ENCODE measurements at places on chromosomes 13 and 19.

DNA sequence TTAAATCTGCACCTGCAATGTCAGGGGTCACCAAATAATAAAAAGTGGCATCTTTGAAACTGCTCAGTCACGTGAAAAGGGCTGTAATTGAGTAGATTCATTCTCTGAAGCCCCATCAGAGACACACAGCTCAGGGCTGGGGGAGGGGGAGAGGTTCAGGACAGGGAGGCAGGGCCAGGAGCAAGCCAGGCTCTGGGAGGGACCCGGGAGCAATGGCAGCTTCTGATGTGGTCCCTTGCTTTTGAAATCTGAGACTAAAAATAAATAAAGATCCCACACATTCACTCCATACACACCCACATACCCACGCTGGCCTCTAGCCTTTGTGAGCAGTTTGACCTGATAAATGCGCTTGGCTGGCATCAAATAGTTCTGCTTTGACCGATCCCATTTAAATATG lies 32.8 kb downstream of the GSX1 start:
- no peak for DNase-seq

- DNase-seq = no peak
These were observed 13.3 kb upstream of the CACNG6 start for GRCh38 chr19:53977991-53978731.

DNA sequence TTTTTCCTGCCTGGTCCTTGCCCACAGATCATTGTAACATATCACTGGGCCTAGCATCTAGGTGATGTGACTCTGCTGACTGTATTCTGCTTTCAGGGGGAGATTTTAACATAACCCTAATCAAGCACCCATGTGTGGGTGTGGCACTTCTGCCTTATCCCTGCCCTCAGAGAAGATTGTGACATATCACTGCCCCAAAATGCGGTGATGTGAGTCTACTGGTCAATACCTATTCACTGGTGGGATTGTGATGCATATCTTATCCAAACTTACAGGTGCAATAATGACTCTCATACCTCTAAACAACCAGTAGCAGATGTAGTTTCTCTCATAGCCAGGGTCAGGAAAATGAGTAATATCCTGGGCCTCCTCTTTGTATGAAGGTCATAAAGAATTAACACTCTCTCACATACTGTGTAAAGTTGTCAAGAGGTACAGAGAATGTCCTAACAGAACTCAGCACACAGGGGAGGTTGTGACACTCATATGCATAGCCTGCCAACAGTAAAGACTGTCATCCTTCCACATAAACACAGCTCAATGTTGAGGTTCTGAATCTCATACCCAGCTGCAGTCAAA lies 12.1 kb upstream of the ZNF681 start:
- DNase-seq = no peak

- DNase-seq = no peak
These were observed 23.8 kb downstream of the GJA3 start for GRCh38 chr13:20136781-20137703.

DNA sequence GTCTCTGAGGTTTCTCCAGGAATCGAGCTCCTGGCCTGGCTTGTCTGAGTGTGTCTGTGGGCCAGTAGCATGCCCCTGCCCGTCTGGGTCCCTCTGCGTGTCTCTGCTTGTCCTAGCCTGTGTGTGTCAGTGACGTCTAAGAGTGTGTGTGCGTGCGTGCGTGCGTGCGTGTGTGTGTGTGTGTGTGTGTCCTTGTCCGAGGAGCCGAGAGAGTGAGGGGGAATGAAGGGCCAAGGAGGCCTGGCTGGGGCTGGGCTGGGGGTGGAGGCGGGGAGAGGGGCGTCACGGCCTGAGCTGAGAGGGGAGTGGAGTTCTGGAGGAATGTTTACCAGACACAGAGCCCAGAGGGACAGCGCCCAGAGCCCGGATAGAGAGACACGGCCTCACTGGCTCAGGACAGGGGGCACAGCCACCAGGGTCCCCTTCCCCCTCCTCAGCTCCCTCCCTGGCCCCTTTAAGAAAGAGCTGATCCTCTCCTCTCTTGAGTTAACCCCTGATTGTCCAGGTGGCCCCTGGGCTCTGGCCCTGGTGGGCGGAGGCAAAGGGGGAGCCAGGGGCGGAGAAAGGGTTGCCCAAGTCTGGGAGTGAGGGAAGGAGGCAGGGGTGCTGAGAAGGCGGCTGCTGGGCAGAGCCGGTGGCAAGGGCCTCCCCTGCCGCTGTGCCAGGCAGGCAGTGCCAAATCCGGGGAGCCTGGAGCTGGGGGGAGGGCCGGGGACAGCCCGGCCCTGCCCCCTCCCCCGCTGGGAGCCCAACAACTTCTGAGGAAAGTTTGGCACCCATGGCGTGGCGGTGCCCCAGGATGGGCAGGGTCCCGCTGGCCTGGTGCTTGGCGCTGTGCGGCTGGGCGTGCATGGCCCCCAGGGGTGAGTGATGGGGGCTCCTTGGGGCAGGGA lies at the start of gene AXL:
Gene AXL (plus strand): TSS at position 609 of the 893 bp plus-strand sequence. CDS start 170 bp downstream, at position 779.
- peak; percentile 75 for DNase-seq

- DNase-seq = peak; percentile 64
These were observed 159.5 kb downstream of the KDM4B start for GRCh38 chr19:5128251-5128935.

DNA sequence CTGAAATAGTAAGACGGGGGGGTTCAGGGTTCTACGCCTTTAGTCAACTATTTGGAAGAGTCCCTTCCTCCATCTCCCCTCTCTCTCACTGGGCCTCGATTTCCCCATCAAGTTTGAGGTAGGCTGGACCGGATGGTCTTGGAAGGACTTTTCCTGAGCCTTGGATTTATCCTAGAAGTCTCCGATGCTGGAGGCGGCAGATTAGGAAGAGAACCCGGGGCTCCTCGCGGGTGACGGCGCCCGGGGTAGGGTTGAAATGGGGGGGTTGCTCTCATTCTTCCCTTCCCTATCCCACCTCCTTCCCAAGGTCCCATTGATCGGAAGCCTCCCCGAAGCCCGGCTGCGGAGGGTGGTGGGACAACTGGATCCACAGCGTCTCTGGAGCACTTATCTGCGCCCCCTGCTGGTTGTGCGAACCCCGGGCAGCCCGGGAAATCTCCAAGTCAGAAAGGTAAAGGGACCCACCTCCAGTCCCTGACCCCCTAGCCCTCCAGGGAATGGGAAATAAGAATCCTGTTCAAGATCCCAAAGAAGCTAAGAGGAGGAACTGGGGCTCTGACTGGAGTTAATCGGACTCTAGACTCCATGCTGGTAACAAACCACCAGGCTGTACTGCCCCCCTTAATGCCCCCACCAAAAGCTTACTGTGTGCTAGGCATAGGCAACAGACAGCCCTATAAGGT lies 781 bp downstream of the QPCTL start:
- no peak for DNase-seq
